ENCODE measurements at places on chromosomes 6 and 20.
A peak's percentile ranks its signal among the peaks of the same experiment; 100 is the strongest.

DNA sequence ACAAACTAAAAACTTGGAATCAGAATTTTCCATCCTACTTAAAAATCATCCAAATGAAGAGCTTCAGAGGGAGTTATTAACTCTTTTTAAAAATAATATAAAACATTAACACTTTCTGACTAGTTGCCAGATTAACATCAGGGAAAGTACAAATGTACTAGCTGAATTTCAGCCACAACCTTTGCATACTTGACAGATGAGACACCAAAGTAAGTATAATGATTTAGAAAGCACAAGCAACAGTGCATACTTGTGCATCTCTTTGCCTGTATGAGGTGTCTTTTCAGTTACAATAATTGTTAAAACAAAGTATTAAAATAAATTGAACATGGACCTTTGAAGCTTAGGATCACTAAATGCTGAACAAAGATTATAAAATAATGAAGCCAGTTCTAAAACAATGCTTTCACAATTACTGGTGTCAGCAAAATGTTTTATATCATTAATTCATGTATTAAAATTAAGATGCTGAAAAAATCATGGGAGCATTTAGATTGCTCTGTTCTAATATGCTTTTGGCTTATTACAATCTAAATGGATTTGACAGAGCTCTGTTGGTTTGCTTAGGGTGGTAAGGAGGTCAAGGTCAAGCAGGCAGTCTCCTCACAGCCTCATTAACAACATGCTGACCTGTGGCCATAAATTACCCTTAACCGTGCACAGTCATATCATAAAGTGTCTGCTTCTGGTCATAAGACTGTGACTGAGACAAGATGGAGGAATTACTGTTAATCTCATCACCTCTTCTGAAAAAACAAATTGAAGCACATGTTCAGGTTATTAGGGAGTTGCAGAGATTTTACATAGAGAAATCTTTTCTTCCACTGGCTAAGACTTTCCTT lies 15.1 kb downstream of the RNF217 start:
- H3K4me3 ChIP-seq: no peak overlapping the region
- no peak for DNase-seq
- H3K27ac ChIP-seq: no peak overlapping the region
- H3K36me3 ChIP-seq: peaks cover 9% of the 10 kb centered on the region
- H3K27me3 ChIP-seq: no peaks in the 10 kb centered on the region

GRCh38 chr6:706146-706545 lies 13.2 kb upstream of the EXOC2 start:
- no peaks in the 10 kb centered on the region for H3K27me3 ChIP-seq
- no peak overlapping the region for H3K27ac ChIP-seq
- no peaks in the 10 kb centered on the region for H3K36me3 ChIP-seq
- no peak overlapping the region for H3K4me3 ChIP-seq
- H3K4me1 ChIP-seq: no peaks in the 10 kb centered on the region

- DNase-seq: no peak
- H3K27ac ChIP-seq: no peak overlapping the region
- peaks cover 10% of the 10 kb centered on the region for H3K4me1 ChIP-seq
- no peak overlapping the region for H3K4me3 ChIP-seq
- H3K27me3 ChIP-seq: no peaks in the 10 kb centered on the region
Observed at GRCh38 chr6:74277777-74278186, 581.8 kb downstream of the CD109 start.

GRCh38 chr6:90432041-90432775 lies 135.6 kb upstream of the BACH2 start:
- no peak overlapping the region for H3K27ac ChIP-seq
- no peaks in the 10 kb centered on the region for H3K36me3 ChIP-seq
- no peak for DNase-seq

DNA sequence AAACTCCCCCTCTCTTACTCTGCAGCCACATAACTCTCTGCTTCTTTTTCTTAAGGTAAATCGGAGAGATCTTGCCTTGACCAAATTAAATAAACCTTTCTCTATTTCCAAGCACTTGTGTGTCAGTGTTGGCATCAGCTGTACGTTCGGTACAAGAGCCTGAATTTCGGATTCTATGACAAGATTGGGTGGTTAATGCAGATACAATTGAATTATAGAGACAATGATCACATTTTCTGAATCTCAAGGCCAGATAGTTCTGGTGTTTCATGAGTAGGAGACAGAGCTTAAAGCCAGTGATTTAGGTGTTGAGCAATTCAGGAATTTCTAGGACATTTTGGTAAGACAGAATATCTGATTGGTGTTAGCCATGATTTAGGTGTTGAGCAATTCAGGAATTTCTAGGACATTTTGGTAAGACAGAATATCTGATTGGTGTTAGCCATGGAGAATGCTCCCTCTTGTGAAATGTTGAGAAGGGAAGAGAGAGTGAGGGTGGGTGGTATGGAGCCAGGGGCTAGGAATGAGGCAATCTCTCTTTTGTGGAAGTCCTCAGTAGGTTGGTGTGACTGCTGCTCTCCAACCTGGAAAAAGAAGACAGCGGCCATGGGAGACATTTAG lies 5.1 kb downstream of the SPINT3 start:
- H3K4me3 ChIP-seq: no peak overlapping the region
- no peak overlapping the region for H3K27ac ChIP-seq
- H3K4me1 ChIP-seq: no peaks in the 10 kb centered on the region
- DNase-seq: no peak

DNA sequence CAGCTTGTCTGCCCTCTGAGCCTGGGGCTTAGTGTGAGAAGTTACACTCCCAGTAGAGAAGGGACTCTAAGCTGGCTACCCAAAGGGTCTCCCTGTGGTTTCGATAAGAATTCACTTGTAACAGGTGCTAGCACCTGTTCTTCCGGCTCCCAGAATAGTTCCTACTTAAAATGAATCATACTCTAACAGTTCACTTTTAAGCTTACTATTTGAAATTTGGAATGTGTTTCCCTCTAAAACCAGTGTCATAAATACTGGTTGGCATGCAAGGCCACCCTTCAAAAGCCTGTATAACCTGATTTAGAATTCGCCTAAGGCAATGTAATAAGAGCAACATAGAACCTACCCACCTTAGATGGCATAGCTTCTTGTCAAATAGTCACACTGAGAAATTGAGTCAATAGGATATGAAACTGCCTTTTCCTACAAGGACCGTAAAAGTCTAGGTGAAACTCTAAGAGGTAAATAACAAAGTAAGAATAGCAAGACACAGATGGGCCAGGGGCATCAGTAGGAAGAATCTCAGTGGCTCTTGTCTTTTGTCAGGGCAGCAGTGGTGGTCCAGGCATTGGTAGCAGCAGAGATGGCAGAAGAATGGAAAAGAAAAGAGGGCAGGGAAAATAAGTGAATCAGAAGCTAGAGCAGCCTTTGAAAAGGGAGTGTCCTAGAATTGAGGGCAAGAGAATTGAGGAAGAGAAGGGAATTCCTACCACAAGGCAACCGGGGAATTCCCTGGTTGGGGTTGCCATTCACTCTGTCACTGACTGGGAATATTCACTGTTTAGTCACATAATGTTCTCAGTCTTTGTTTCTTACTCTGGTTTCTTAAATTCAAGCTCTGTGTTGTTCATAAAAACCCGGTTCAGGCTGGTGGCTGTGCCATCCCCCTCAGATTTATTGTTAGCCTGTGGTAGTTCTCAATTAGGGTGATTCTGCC lies 91.5 kb downstream of the HIVEP2 start:
- no peaks in the 10 kb centered on the region for H3K36me3 ChIP-seq
- H3K27ac ChIP-seq: no peak overlapping the region
- peaks cover 16% of the 10 kb centered on the region for H3K4me1 ChIP-seq
- H3K27me3 ChIP-seq: no peaks in the 10 kb centered on the region
- H3K4me3 ChIP-seq: no peak overlapping the region

DNA sequence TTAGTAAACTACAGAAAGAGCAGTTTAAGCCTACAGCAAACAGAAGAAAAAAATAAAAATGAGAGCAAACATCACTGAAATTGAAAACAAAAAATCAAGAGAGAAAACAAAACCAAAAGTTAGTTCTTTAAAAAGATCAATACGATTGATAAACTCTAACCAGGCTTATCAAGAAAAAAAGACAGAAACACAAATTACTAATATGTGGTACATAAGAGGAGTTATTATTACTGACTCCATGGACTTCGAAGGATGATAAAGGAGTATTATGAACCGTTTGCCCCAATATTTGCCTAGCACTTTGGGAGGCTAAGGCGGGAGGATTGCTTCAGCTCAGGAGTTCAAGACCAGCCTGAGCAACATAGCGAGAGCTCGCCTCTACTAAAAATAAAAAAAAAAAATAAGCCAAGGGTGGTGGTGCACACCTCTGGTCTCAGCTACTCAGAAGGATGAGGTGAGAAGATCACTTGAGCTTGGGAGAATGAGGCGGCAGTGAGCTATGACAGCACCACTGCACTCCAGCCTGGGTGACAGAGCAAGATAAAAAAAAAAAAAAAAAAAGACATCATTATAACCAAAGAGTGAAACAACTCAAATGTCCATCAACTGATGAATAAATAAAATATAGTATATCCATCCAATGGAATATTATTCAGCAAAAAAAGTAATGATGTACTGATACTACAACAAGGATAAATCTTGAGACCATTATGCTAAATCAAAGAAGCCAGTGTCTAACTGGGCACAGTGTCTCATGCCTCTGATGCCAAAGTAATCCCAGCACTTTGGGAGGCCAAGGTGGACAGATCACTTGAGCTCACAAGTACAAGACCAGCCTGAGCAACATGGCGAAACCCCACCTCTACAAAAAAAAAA lies 12.9 kb downstream of the TRPC4AP start:
- no peaks in the 10 kb centered on the region for H3K27me3 ChIP-seq
- H3K4me3 ChIP-seq: no peak overlapping the region
- H3K36me3 ChIP-seq: peaks cover 23% of the 10 kb centered on the region
- H3K4me1 ChIP-seq: peaks cover 16% of the 10 kb centered on the region
- DNase-seq: no peak

DNA sequence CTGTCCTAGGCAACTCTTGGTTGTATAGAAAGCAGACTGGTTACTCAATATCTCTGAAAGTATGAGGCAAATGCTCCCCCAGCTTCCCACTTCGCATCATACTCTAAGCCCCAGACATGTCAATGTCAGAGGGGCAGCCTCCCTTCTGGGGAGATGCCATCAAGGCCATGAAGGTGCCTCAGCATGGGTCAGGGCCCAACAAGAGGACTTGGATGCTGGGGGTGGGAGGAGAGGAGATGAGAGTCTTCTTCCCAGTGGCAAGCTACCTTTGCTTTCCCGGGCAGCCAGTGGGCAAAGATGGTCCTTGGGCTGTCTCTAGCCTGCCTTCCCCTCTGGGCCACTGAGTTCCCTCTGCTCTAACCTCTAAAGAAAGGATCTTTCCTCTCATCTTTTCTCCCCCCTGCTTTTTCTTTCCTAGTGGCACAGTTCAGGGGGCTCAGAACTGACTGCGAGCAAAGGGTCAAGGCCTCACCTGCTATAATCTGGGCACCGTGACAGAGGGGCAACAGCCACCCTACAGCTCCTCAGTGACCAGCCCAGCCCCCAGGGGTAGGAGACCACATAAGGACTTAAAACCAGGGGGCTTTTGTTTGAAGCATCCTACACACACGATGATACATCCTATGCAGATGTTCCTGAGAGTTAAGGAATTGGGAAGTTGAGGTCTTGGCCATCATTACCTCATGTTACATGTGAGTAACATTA lies 26.2 kb downstream of the MOCS1 start:
- H3K27ac ChIP-seq: no peak overlapping the region
- H3K4me1 ChIP-seq: no peaks in the 10 kb centered on the region
- no peak overlapping the region for H3K4me3 ChIP-seq
- peak; percentile 40 for DNase-seq
- H3K27me3 ChIP-seq: no peaks in the 10 kb centered on the region
- no peaks in the 10 kb centered on the region for H3K36me3 ChIP-seq

DNA sequence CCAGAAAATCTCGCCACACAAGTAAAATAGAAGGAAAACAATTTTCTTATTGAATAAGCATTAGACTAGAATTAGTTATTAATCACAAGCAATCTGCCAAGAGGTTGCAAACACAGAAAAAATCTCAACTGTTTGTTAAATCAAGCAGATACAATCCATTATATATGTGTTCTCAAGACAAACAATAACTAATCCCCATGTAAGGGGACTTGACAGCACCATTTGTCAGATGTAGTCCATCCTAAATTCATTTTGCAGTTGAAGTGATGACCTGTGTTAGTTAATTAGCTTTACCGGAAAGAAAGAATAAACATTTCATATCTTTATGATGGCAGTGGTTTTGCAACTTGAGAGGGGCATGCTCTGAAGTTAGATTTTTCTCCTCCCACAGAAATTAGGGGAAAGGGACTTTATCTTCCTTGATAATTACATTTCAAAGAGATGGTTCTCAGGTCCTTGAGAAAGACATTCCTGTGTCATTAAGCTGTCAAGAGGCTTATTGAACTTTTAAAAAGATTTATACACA lies 1588.0 kb downstream of the GRIK2 start:
- no peak overlapping the region for H3K4me3 ChIP-seq
- no peaks in the 10 kb centered on the region for H3K36me3 ChIP-seq
- DNase-seq: no peak
- H3K4me1 ChIP-seq: no peaks in the 10 kb centered on the region

Data from sigmoid colon (tissue), 7 donors.